Forelimb muscle (tissue), 1 donor: ENCODE measurements at places on chromosomes 11 and 22. TPM values are rescaled to one million over a fixed set of nuclear protein-coding genes. Genes with fewer than 3 reads are reported as not detected.

RFPL1 gene
- not detected for polyA plus RNA-seq

DNA sequence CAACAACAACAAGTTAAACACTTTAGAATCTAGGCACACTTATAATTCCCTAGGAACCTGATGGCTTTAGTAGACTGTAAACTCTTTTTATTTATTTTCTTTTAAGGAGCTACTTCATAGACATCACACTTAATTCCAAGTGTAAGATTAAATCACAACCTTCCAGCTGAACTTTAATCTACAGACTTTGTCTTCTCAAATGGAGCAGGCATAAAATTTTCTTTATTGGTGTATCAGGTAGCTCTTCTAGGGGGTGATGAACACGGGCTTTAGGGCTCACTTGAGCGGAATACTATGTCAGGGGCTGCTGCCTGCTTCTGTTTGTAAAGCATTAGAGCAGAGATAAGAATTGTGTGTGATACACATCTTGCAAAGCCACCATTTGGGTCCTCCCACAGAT is 525.8 kb upstream of the FAT3 start:
- no peak for DNase-seq

CPSF7 gene
- 72.1 TPM for polyA plus RNA-seq

DNA sequence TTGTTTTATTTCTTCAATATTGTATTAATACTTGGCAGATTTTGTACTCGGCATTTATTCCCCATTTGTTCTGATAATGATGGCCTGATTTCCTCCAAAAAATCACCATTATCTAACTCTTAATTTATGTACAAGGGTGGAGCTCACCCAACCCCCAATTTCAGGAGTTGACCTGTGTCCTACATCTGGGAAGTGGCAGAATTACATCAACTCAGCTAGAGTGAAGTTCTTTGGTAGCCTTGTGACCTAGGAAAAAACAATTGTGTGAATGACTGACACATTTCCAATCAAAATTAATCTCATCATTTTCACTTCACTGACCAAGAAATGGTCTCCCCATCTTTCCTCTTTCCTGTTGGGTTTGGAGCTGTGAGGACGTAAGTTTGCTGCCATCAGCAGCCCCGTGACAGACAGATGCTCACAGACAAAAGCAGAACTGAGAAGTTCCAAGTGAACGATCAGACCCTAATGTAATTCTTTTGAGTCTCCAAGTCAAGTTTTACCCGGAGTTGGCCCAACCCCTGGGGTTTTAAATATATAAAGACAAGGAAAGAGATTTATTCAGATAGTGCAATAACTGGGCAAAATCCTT is 16.6 kb upstream of the MS4A6E start:
- peak; percentile 20 for DNase-seq

LARGE2 gene
- 0.30 TPM for polyA plus RNA-seq

GRCh38 chr11:64072403-64072802 is 36.7 kb downstream of the FLRT1 start:
- DNase-seq: no peak

FAM83F gene
- polyA plus RNA-seq: 0.09 TPM

- no peak for DNase-seq
These were observed 92.2 kb downstream of the BRD1 start for GRCh38 chr22:49735411-49735900.

DUSP8 gene
- 37.3 TPM for polyA plus RNA-seq

- DNase-seq: no peak
These were observed 14.2 kb upstream of the TALDO1 start for GRCh38 chr11:733072-733471.

KDELR3 gene
- polyA plus RNA-seq: 21.4 TPM

DNA sequence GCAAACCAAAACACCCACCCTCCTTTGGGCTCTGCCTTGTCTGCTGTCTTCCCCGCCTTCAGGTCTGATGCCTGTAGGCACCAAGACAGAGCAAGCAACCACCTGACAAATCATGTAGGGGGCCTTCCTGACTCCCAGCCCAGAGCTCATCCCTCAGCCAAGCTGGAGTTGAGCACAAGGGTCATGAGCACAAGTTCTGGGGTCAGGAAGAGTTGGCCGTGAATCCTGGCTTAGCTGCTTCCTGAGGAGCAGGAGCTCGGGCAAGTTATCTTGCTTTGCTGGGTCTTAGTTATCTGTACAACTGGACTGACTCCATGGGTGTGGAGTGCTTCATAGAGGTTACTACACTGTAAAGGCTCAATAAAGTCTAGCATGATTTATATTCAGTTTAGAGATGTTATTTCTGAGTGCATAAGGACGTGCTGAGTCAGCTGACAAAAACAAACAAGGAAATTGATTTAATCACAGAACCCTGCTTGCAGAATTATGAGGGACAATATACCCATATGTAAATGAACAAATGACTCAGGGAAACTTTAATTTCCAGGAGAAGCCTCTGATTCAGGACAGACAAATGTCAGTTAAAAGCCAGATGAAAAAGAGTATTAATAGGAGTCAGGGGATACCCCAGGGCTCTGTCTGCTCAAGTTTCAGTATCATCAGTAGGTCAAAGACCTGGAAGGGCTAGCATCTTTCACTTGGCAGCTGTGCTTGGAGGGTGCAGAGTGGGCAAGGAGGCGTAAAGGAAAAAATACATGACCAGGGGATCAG is 15.0 kb upstream of the APOA1 start:
- no peak for DNase-seq

DNA sequence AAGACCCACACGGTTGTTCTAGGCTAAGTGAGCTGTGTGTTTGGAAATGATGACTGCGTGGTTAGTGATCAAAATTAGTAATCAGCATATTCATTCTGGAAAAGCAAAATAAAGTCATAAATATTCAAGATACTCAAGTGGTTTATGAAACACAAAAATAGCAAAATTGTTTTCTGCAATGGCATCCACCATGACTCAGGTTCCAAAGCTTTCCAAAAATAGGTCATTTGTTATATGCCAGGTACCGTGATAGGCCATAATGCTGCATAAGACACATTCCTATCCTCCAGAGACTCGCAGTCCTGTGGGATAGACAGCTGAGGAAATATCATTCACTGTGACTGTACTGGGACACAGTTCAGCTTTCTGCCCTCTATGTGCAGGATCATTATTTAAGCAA is 2.4 kb upstream of the ATL3 start:
- no peak for DNase-seq

DNA sequence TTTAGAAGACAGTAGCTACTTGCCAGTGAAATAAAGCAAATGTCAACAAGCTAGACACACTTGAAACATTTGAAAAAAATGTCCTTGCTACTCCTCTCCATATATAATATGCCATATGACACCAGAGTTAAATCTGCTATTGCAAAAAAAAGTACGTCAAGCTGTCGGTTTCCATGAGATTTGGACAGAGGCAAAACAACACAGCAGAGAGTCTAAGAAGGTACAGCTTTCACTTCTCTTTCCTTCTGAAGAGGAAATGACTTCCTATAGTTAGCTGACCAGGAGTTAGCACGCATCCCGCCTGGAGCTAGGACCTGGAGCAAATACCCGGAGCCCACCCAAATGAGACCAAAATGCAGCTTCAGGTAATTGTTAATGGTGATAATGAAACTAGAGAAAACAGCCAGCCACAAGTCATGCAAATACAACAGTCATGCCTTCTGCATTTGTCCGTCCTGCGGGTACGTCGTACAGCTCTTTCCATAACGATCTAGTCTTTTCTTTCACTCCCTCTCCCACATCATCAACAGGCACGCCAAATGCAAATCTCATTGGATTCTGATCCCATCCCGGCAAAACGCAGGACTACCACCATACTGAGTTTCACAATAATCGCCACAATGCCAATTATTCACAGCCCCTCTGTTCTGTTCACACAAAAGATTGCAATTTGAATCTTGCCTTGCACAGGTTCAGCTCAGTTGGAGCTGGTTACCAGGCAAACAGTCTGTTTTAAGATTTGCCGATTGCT is 395.0 kb upstream of the CCDC90B start:
- no peak for DNase-seq

DNA sequence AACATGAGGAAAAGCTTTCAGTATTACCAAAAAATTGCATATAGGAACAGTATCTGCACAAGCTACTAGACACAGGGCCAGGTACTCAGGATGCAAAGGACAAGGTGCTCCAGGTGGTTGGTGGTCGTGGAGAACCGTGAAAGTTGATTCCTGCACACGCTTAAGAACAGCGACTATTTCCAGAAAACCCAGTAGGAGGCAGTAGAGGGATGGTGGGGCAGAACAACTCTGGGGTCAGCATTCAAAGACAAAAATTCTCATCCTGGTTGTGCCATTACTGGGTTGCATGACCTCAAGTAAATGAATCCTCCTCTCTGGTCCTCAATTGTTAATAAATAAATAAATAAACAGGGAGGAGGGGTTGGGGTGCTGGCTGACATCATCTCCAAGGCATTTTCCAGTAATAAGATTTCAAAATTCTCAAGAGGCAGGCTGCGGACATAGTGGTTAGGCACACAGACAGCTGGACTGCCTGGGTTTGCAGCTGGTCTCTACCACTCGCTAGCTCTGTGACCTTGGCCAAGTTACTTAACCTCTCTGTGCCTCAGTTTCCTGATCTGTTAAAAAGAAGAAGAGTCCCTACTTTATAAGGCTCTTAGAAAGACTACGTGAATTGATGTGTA is 89.6 kb downstream of the ISX start:
- no peak for DNase-seq

PHF21B gene
- polyA plus RNA-seq: 0.57 TPM

OR6T1 gene
- not detected for polyA plus RNA-seq

GRCh38 chr11:36237391-36237790 is 51.8 kb downstream of the COMMD9 start:
- no peak for DNase-seq

- no peak for DNase-seq
These were observed 332 bp downstream of the TEAD1 start for GRCh38 chr11:12674571-12674935.

DNA sequence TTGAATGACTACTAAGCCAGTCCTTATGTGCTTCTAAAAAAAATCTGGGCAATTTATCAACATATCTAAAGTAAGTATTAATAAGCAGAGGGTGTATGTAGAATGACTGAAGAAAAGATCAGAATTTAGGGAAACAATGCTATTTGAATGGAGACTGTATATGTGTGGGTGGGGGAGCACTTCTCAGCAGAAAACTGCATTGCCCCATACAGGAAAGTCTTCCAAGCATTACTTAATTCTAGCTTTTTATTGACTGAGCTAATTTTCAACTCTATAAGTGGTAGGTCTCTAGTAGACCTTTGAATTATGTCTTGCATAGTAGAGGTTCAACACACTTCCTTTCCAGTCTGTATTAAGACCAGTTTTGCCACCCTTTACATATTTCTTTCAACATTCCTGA is 41.7 kb downstream of the CASP12 start:
- no peak for DNase-seq

DNA sequence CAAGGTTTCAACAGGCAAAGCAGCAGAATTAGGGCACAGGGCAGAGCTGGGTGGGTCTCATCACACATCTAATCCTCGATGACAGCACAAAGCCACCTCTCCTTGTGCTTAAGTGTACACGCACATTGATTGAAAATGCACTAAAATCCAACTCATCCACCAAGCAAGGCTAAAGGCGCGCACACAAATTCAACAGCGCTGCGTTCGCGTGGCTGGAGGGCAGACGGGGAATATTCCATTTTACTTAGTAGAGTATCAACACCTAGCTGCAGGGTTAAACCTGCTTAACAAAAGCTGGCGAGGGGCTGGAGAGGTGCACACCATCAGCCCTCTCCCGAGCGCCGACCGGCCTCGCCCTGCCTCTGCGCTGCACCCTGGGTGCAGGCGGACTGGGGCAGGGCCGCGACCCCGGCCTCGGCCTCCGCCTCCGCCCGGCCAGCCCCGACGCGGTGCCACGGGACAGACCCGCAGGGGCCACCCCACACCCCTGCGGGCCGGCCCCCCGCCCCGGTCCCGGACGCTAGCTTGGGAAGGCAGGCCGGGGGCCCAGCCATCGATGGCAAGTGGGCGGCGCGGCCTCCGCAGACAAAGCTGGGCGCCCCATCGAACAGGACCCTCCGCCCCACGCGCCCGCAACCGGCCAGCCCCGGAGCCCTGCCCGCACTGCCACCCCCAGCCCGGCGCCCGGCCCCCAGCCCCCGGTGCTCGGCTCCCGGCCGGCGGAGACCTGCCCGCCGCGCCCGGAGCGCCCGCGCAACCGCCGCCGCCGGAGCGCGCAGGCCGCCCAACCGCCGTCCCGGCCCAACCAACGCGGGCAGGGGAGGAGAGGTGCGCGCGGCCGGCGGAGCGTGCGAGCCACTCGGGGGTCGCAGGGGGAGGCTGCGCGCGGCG is 929 bp downstream of the PRDM10 start:
- no peak for DNase-seq

DNA sequence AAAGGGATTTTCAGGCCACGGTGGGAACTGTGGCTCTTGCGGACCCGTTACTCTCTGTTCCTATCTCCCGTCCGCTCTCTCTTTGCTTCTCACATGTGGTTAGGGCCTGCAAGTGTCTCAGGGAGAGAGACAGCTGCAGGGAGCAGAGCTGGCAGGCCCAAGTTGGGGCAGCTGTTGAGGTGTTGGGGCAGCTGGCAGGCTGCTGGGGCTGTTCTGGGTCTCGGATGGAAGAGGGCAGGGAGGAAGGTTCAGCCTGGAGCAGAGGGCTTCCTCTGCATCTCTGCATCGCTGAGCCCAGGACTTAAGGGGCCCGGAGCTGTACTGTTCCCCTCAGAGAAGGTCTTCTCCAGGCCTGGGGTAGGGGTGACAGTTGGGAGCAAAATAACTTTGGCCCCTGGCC is 2.6 kb upstream of the CNIH2 start:
- no peak for DNase-seq

TMPRSS5 gene
- 0.99 TPM for polyA plus RNA-seq

GRCh38 chr22:45579306-45579705 is 76.6 kb downstream of the FBLN1 start:
- DNase-seq: no peak

DNA sequence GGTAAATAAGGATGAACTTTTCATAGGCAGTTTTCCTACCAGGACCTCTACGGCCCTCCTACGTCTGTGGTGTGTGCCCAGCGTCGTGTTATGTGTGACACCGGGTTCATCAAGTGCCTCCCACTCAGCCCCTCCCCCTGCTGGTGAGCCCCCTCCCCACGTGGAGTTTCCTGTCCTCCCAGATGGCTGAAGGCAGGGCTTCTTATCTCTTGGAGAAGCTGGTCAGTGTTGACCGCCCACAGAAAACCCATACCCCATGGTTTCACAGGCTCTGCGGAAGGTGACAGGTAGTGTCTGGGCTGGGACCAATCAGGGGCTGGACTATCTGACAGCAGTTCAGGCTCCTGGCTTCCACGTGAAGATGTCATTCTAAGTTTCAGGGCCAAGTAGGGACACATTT is 393.5 kb downstream of the TBC1D22A start:
- no peak for DNase-seq

- DNase-seq: no peak
These were observed 9.6 kb upstream of the CD81 start for GRCh38 chr11:2367266-2368160.

MS4A7 gene
- 6.8 TPM for polyA plus RNA-seq
